Kidney tubule cell (primary cell): ENCODE measurements at places on chromosomes 1 and 21.
A peak's percentile ranks its signal among the peaks of the same experiment; 100 is the strongest.

GRCh38 chr1:156104065-156104810 lies 10.3 kb upstream of the LMNA start:
- peak; percentile 81 for DNase-seq

DNA sequence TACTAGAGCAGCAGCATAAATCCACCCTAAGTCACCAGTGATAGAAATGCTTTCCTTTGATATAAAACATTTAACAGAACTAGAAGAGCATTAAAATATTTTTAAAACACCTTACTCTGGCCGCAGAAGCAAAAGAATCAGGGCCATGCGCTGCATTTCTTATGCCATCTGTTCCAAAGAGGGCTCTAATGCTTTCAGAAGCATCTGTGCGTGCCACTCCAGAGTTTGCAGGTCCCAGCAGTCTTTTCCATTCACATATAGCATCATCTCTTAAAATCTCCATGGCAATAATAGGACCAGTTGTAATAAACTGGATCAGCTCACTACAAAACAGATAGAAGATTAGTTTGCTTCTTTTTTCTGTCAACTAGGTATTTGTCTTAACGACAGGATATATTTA lies 69.2 kb downstream of the NME7 start:
- DNase-seq: no peak

DNA sequence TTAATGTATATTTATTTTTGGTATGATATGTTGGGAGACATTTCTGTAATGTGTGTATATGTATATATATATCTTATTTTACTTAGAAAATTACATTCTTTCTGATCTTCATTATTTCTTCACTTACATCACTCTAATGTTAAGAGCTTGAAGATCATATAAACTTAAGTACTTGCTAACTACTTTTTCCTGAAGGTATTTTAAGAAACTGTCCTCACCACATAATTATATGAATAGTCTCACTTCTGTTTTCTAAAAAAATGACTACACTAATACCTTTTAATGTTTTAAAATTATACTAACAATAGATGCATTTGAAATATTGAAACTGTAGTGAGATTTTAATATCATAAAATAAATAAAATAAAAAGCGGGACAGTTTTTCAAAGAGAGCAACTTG lies 377.1 kb downstream of the LRRIQ3 start:
- DNase-seq: no peak

GRCh38 chr1:14064649-14065442 lies 364.9 kb downstream of the PRDM2 start:
- DNase-seq: no peak

DNA sequence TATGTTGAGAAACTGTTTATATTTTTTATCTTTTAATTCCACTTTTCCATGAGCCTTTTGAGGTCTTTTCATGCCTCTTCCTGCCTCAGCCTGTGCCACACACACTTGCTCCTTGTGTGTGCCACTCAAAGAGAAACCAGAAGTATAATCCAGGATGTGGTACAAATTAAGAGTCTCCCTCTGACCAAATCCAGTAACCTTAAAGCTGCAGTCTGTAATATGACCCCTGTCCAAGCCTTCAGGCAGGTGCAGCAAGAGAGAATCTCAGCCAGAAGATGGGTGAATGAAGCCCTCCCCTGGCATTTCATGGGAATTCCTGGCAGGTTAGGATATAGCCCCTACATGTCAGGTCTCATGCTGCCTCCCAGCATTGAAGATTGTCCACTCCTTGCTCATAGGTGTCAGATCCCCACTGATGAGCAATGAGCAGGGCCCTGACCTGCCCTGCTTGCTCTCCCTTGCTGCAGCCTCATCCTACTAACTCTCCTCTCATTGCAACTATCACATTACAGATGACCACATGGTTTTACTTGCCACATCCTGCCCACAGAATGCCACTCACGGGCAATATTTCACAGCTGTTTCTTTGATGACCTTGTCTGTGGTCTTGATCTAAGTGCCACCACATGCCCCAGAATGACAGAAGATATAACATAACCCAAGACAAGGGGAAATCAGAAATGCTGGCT lies 169.3 kb downstream of the SEC16B start:
- peak; percentile 76 for DNase-seq

DNA sequence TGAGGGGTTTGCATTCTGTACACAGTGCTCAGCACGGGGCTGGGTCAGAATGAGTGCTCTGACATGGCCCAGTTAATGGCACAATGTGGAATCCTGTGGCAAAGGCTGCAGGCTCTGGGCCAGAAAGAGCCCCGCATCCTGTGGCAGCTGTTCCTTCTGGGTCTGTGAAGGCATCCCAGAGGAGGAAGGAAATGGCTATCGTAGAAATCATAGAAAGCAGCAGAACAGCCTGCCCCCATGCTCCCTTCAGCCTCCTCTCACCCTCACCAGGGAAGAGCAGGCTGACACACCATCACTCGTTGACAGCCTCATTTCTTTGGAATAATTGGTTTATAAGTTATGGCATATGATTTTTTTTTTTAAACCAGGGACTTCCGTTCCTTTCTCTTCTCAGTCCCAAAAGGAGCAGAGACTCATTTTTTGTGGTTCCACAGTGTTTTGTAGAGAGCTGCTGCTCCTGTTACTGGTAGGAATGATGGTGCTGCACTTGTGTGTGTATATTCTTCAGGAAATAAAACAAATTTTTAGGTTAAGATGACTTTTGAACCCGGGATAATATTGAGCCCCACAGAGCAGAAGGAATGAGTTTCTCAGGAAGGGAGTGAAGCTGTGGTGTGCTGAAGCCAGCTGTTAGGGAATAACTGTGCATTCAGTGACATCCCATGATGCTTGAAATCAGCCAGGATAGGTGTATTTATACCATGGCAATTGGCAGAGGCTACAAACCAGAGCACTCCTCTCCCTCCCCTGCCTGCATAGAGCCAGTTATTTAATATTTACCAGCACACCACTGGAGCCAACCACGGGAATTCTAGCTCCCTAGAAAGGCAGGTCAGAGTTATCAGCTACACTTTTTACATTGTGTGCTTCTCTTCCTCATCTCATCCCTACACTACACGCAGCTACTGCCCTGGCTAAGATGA lies 32.0 kb downstream of the PLXNA2 start:
- DNase-seq: peak; percentile 17

- DNase-seq: no peak
Measured at GRCh38 chr21:45304945-45305344, 17.2 kb upstream of the POFUT2 start.

- DNase-seq: no peak
Measured at GRCh38 chr1:208192995-208193394, 51.2 kb downstream of the PLXNA2 start.

DNA sequence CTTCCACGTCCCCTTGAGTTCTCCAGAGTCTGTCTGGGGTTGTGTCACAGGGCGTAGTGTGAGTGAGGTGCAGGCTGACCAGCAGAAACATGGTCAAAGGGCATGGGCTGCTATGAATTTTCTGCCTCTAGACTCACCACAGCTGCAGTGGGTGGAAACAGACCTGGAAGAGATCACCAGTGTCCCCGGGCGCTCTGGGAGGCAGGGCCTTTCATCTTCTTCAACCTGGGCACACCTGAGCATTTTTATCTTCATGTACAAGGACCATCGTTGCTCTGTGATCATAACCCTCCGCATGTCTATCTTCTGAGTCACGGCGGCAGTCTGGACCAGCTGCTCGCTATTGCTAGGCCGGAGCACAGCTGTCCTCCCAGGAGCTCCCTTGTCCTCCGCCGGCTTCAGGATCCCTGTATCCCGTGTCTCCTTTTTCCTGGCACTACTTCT lies 29.6 kb downstream of the DEGS1 start:
- DNase-seq: peak; percentile 40

- no peak for DNase-seq
Measured at GRCh38 chr1:54371038-54371941, 34.9 kb downstream of the SSBP3 start.

DNA sequence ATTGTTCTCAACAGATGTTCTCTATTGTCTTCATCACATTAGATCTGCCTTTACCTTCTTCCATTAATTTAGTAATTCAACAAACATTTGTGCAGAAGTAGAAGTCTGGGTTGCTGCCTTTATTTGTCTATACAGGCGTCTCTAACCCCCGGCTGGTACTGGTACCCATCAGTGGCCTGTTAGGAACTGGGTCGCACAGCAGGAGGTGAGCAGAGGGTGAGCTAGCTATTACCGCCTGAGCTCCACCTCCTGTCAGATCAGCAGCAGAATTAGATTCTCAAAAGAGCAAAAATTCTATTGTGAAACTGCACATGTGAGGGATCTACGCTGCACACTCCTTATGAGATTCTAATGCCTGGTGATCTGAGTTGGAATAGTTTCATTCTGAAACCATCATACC lies 12.9 kb upstream of the EDEM3 start:
- no peak for DNase-seq

DNA sequence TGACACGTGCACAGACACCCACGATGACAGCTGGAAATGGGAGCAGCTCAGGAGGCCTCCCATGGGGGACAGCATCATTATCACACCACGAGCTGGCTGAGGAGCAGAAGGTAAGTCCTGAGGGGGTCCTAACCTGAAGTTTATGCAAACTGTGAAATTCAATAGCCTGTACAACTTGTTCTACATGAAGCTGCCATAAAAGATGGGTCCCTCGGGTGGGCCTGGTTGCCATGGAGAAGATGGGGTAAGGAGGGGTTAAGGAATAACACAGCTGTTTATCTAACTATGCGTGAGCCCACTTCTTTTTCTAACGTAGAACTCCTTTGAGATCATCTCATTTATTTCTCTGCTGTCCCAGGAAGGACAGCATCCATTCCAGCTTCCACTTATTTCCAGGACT lies 163.4 kb upstream of the CD34 start:
- no peak for DNase-seq

DNA sequence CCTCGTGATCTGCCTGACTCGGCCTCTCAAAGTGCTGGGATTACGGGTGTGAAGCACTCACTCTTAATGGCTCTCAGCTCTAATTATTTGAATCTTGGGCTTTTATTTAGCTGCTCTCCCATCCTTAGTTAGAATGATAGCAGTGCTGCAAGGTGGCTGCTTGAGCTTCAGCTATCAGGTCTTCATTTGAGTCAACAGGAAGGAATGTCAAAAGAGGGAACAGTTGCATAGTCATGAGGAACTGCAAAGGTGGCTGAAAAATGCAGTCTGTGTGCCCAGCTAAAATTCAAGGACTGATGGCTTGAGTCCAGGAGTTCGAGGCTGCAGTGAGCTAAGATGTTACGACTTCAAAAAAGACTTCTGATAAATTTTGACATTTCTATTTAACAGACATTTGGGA lies 55.6 kb downstream of the UCK2 start:
- peak; percentile 75 for DNase-seq

GRCh38 chr1:167935216-167936067 lies 1.0 kb upstream of the DCAF6 start:
- peak; percentile 63 for DNase-seq
